ENCODE measurements at places on chromosomes 2 and 18.
A peak's percentile ranks its signal among the peaks of the same experiment; 100 is the strongest.

GRCh38 chr2:118763797-118764196 lies 83.7 kb downstream of the EN1 start:
- DNase-seq: no peak

DNA sequence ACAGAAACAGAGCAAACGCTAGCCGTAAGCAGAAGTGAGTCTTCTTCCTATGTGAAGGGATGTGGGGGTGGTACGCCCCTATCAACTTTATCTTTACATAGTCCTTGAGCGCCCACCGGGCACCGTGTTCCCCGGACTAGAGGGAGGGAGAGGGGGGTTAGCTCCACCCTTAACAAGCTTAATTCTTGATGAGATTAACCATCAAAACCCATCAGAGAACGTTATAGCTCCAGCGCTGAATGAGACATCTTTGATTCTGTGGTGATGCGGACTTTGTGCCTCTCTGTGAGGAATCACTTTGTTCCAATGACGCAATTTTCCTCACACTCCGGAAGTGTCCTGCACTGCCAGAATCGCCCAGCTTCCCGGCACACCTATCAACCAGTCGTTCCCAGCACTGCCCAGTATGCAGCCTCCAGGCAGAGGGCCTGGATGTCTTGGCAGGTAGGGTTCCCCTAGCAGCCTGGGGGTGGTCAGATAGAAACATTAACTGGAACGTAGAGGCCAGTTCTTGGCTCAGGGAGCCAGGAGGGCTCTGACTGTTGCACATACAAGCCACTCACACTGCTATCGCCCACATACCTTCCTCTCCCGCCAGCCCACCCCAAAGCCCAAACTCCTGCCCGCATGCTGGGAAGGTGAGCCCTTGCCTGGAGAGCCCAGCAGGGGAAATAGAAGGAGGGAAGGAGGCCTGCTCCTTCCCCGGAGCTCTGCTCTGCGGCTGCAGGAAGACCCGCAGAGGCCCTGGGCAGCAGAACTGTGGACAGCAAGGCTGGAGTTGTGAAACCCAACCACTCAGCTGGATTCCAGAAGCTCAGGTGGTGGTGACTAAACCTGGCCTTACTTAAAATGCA lies 1.9 kb upstream of the ODC1 start:
- DNase-seq: no peak

GRCh38 chr2:166464187-166464586 lies 29.9 kb downstream of the SCN7A start:
- DNase-seq: no peak

DNA sequence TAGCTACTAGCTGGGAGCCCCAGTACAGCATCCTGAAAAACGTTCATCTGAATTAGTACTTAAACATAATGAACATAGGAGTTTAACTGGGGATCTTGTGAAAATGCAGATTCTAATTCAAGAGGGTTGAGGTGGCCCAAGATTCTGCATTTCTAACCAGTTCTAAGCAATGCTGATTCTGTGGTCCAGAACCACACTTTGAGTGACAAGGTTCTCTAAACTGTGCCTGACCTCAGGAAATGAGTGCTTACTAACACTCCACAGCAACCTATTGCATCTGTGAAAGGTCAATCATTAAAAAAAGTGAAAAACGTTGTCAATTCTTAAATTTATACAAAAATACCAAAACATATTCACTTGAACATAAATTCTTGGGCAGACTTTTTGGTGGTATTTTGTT lies 157.1 kb upstream of the ZFP36L2 start:
- DNase-seq: no peak

DNA sequence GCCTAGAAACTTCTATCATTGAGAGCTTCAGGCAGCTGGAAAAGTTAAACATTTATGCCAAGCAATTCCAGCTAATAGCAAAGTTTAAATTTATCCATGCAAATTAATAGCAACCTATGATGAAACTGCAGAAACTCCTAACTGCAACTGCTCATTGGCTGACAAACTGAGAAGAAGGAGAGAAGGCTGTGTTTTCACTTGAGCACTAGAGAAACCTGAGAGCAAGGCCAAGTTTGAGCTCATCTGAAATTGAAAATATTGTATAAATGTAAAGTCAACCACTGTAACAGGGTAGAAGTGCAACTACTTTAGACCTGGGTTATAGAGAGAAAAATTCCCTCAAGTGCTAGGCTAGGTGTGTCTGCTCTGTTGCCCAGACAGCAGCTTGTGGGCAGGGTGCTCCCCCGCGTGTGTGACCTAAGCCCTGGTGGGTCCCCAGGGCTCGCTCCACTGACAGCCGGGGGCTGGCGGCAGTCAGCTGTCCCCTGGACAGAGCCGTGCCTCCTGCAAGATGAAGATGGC lies 50.2 kb downstream of the CABYR start:
- DNase-seq: no peak

DNA sequence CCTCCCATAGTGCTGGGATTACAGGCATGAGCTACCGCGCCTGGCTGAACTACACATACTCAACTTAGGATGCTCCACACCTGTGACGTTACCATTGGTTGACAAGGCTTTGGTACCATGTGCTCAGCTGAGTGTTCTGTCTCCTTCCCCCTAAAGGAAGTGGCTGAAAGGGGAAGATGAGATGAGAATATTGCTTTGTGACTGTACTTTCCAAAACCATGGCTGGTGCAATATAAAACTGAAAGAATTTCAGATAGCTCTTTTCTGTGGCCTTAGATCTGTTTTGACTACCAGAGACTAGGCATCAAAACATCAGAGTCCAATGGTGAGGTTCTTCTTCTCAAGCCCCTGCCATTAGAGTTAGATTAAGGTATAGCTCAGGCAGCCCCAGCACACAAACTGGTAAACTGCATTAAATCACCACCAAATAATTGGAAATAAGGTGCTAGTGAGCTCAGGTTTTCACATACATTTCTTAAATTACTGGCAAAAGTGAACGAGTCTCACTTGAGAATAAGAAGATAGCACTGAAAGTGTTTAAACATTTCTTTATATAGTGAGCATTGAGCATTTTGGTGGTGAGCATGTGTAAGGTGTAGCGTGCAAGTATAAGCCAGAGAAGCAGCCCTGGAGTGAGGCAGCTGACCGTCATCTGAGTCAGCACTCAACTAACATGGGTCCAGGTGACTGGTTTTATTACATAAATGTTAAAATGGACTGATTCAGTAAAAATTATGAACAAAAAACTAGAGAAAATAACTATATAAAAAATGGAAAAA lies 113.5 kb upstream of the FZD5 start:
- no peak for DNase-seq

- no peak for DNase-seq
Observed at GRCh38 chr2:223626716-223627115, 24.6 kb upstream of the SCG2 start.

DNA sequence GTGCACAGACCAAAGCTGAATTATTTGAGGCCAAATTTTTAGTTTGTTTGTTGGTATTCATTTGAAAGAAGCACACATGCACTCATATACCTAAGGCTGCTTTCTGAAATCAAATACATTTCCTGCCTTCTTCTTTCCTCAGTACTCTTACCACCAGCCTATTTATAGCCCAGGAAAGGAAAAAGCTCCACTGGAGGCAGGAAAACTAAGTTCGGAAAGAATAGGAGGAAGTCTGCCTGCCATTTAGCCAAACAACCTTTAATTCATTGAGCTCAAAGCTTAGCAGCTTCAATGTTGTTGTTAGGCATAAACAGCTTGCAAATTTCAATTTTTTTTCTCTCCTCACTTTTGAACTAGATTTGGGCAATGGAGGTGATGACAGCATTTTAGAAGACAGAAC lies 40.4 kb upstream of the RASGRP3 start:
- no peak for DNase-seq

DNA sequence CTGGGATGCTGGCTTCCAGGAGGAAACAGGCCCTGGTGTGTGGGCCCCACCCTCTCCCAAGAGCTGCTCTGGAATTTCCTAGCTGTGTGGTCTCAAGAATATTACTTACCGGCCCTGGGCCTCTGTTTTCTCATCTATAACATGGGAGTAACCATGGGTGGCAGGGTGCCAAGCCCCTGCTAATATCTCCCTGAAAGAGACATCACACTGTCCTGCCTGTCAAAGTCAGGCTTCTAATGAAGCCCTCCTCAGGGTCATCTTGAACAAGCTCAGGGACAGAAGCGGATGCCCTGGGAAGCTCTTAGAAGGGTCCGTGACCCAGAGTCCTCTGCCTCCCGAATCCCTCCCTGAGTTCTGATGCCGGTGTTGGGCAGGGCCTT lies 173.2 kb upstream of the HDAC4 start:
- no peak for DNase-seq

- DNase-seq: no peak
Observed at GRCh38 chr18:34077599-34077998, 147.1 kb downstream of the NOL4 start.

DNA sequence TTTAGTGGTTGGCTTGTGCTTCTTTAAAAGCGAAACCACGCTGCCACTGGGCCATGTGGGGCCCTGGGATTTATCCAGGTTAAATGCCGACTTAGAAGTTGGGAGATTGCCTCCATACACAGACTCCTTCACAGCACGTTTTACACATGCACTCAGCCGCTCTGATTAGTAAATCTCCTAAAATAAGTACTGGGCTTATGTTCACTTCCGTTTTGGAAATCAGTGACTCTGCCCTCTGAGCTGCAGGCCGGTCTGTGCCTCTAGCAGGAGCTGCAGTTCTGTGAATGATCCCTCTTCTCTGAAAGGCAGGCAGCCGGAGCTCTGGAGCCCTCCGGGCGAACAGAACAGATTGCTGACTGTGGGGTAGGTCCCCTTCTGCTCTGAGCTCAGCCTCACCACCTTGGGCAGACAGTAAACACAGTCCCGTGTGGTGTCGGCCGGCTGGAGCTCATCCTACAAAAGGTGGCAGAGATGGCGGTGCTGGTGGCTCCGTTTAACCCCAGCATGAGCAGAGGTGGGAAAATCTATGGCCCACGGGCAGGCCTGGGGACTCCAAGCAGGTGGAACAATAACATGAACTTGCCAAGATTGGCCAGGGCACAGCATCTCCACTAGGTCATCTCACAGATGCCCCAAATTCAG lies 9.8 kb upstream of the RAB17 start:
- no peak for DNase-seq

- DNase-seq: no peak
Observed at GRCh38 chr2:127149384-127149783, 42.4 kb upstream of the BIN1 start.

- DNase-seq: no peak
Observed at GRCh38 chr2:42764096-42764495, at the start of gene OXER1. Gene OXER1 (minus strand): TSS chr2:42764135. CDS start chr2:42764062, 73 bp downstream.

DNA sequence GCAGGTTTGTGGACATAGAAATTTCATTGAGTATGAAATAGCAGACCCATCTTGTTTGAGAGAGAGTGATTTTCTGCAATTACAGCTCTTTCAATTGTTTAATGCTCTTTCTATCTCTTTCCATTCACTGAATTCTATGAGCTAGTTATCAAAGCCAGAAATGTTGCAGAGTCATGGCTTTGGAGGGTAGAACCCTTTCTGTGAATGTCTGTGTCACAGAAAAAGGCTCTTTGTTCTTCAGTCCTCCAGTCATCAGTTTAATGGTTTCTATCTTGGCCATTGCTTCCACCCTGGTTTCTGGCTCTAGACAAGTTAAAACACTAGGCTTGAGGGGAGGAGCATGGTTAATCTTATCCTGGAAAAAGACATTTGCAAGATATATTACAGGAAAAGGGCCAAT lies 655.0 kb downstream of the STK39 start:
- no peak for DNase-seq

GRCh38 chr2:158319269-158319668 lies 137.3 kb downstream of the CCDC148 start:
- no peak for DNase-seq

DNA sequence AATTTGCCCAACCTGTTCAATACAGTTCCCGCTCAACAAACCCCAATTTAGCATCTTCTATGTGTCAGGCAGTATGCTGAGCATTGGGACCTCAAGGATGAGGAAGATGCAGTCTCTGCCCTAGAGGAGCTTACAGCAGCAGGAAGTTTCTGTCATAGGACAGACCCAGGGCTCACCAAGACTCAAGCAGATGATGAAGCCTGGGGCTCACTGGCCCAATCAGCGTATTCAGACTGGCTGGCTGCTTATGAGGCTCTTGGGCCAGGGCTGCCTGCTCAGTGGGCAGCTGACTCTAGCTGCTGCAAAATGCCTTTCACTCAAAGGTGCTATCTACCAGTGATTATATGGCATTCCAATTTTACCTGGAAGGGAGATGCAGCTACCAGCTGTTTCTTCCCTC lies 2.1 kb downstream of the FAM178B start:
- DNase-seq: no peak

- DNase-seq: no peak
Observed at GRCh38 chr2:240581811-240582210, 4.7 kb upstream of the CAPN10 start.

GRCh38 chr2:10592652-10593051 lies 97.1 kb downstream of the NOL10 start:
- DNase-seq: no peak

DNA sequence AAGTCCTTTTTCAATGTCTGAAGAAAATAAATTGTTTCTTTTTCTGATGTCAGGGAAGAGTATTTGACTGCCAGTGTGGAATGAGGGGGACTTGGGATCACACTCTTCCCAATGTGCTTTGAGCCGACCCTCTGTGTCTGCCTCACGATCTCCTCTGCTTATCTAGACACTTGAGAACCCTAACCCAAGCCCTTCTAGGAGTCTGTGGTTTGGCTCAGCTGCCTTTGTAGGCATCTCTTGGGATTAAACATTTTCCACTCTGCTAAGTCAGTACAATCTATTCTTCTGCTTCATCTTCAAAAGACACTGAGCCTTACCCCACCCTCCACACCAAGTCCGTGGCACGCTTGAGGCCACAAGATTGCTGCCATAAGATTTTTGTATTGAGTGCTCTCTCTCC lies 19.4 kb downstream of the FAM110C start:
- no peak for DNase-seq

DNA sequence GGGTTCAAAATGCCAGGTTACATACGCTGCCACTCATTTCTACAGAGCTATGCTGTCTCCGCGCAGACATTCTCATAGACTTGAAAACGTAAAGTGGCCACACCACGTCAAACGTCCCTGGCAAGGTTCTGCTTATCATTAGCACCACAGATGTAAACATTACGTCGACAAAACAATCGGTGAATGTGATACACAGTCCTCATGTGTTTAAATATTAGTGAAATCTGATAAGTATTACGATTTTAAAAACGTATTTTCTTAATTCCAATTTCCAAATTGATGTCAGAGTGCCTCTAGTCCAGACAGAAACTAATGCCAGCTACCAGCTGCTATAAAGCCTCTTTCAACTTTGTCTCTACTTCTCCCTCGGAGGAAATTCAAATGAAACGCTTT lies 1.2 kb downstream of the STK17B start:
- peak; percentile 25 for DNase-seq

DNA sequence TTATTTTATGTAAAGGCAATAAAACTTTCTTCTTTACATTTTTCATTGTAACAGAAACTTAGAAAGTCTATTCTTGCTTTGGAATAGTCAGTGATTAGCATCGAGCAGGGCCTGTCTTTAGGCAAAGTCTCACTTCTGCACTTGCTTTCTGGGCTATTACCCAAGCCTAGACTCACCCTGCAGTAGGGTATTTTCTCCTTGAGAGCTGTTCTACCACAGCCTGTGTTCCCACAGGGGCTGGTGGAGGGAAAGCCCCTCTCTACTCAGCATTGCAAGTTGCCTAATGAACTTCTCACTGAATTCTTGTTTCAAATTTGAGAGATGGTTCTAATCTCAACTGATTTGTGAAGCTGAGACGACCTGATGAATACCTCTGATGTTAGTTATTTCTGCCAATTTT lies 111.7 kb upstream of the KLHL14 start:
- DNase-seq: no peak

Measured in activated effector memory CD4-positive, alpha-beta T cell treated with Interleukin-2 at 50 U/mL for 16 hours (primary cell).